Activated naive CD8-positive, alpha-beta T cell treated with anti-CD3 and anti-CD28 coated beads for 36 hours (primary cell): ENCODE measurements at places on chromosomes 1 and 21. TPM values are rescaled to one million over a fixed set of nuclear protein-coding genes. Genes with fewer than 3 reads are reported as not detected.

YRDC gene
- total RNA-seq: 58.3 TPM

KRTAP7-1 gene
- total RNA-seq: not detected

- H3K4me1 ChIP-seq: no peaks in the 10 kb centered on the region
- H3K36me3 ChIP-seq: no peaks in the 10 kb centered on the region
- no peak overlapping the region for H3K4me3 ChIP-seq
Observed at GRCh38 chr1:95655321-95656020, 421.5 kb downstream of the RWDD3 start.

DNA sequence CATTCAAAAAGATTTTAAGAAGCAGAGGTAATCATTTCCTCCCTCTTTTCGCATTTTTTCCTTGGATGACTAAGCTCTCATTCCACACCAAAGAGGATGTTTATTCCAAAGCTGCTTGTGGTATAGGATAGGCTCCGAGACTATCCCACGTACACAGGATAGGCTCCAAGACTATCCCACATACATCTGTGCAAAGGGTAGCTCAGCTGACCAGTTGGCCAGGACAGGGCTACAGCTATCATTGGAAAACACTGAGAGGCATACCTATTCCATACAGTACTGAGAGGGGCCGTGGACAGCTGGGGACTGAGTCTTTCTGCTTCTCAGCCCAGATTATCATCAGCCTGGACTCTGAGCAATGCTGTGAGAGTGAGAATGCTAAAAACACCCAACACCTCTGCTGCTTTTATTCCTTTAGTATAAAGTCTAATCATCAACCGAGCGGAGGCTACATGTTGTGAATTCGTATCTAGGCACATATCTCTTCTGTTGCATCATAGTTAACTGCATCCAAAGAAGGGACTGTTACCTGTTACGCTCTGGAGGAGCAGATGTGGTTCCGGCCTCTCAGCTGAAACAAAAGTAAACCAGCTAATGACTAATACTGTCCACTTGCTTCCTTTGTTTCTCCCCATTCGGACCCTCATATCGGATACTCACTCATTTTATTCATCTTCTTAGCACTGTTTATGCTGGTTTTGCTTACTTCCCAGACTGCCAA, 141.0 kb downstream of the TNFSF18 start:
- DNase-seq: no peak
- H3K4me1 ChIP-seq: peaks cover 24% of the 10 kb centered on the region

- H3K4me1 ChIP-seq: no peaks in the 10 kb centered on the region
- H3K27me3 ChIP-seq: no peaks in the 10 kb centered on the region
- no peaks in the 10 kb centered on the region for H3K36me3 ChIP-seq
- no peak for DNase-seq
Observed at GRCh38 chr1:190067592-190067991, 410.1 kb downstream of the BRINP3 start.

GRCh38 chr21:45876381-45877170, 105.0 kb upstream of the COL6A1 start:
- peaks cover 22% of the 10 kb centered on the region for H3K27me3 ChIP-seq
- peaks cover 14% of the 10 kb centered on the region for H3K4me1 ChIP-seq
- H3K27ac ChIP-seq: no peak overlapping the region
- DNase-seq: no peak
- H3K36me3 ChIP-seq: no peaks in the 10 kb centered on the region
- no peak overlapping the region for H3K4me3 ChIP-seq

GRCh38 chr1:99228153-99228552, 36.1 kb upstream of the PLPPR4 start:
- peaks cover 7% of the 10 kb centered on the region for H3K27me3 ChIP-seq
- H3K36me3 ChIP-seq: no peaks in the 10 kb centered on the region
- H3K4me3 ChIP-seq: no peak overlapping the region
- no peak overlapping the region for H3K27ac ChIP-seq
